ENCODE measurements at places on chromosomes 5 and 9. TPM values are rescaled to one million over a fixed set of nuclear protein-coding genes. Genes with fewer than 3 reads are reported as not detected.

CDX1 gene
- total RNA-seq: not detected

- DNase-seq: no peak
- H3K4me3 ChIP-seq: no peak overlapping the region
- H3K4me1 ChIP-seq: no peaks in the 10 kb centered on the region
- no peak overlapping the region for H3K27ac ChIP-seq
- H3K36me3 ChIP-seq: no peaks in the 10 kb centered on the region
These were observed 86.8 kb upstream of the MEGF10 start for GRCh38 chr5:127203818-127204217.

DNA sequence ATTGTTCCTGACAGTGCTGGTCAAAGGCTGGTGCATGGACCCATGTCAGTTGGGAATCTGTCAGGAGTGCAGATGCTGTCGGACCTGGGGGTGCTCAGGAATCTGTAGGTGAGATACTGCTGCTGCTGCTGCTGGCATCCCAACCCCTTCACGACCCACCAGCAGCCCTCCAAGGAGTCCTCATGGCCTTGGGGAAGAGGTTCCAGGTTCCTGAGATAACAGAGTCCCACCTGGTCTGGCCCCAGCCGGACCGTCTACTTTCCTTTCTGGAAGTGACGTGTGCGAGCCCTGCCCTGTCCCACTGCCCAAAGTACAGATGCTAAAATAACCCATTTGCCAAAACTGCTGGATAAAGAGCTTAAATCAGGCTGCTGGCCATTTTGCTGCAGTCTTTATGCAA lies 4.3 kb downstream of the NXNL2 start:
- H3K4me3 ChIP-seq: no peak overlapping the region
- no peak for DNase-seq
- H3K27me3 ChIP-seq: no peaks in the 10 kb centered on the region
- H3K4me1 ChIP-seq: peaks cover 9% of the 10 kb centered on the region
- H3K27ac ChIP-seq: no peak overlapping the region

DNA sequence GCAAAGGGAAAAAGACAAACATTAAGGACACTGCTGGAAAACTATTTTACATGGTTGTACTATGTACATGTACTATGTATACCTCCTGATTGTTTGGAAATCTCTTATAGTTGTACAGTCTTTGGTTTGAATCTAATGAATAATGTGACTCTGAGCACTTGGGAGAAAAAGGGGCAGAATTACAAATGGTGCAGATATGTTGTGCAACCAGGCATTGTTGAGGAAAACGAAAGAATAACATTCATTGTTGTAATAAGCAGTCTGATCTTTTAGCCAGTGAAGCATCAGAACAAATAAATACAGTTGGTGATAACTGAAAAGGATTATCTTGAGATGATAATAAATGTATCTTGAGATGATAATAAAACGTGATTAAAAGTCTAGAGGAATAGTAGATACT lies 87.2 kb downstream of the CSNK1G3 start:
- H3K4me1 ChIP-seq: no peaks in the 10 kb centered on the region
- H3K4me3 ChIP-seq: no peak overlapping the region
- no peaks in the 10 kb centered on the region for H3K27me3 ChIP-seq
- no peak for DNase-seq
- no peak overlapping the region for H3K27ac ChIP-seq

GRCh38 chr5:54638106-54638505 lies 120.5 kb downstream of the SNX18 start:
- H3K4me3 ChIP-seq: no peak overlapping the region
- no peak overlapping the region for H3K27ac ChIP-seq
- no peak for DNase-seq

DNA sequence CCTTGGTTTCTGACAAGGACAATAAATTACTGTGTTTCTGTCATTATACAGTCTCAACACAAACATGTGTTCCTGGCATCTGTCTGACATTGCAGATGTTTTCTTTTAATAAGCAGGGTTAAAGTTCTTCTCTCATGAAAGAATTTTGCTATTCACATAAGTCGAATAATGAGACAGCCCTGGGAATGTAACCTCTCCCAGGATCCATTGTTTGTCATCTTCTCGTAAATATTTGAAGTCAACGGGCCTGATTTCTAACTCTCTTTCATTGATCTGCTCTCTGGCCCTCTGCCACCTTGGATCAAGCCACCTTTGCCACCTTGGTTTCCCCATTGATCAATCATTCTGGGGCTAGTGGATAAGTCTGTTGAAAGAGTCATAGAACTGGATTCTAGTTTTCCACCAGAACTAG lies 12.9 kb upstream of the CAST start:
- H3K36me3 ChIP-seq: no peaks in the 10 kb centered on the region
- H3K4me3 ChIP-seq: no peak overlapping the region
- H3K27ac ChIP-seq: no peak overlapping the region
- DNase-seq: no peak

- DNase-seq: no peak
- no peak overlapping the region for H3K27ac ChIP-seq
- no peaks in the 10 kb centered on the region for H3K4me1 ChIP-seq
- no peaks in the 10 kb centered on the region for H3K36me3 ChIP-seq
- no peaks in the 10 kb centered on the region for H3K27me3 ChIP-seq
These were observed 205.7 kb downstream of the ADAMTS12 start for GRCh38 chr5:33685873-33686755.

DNA sequence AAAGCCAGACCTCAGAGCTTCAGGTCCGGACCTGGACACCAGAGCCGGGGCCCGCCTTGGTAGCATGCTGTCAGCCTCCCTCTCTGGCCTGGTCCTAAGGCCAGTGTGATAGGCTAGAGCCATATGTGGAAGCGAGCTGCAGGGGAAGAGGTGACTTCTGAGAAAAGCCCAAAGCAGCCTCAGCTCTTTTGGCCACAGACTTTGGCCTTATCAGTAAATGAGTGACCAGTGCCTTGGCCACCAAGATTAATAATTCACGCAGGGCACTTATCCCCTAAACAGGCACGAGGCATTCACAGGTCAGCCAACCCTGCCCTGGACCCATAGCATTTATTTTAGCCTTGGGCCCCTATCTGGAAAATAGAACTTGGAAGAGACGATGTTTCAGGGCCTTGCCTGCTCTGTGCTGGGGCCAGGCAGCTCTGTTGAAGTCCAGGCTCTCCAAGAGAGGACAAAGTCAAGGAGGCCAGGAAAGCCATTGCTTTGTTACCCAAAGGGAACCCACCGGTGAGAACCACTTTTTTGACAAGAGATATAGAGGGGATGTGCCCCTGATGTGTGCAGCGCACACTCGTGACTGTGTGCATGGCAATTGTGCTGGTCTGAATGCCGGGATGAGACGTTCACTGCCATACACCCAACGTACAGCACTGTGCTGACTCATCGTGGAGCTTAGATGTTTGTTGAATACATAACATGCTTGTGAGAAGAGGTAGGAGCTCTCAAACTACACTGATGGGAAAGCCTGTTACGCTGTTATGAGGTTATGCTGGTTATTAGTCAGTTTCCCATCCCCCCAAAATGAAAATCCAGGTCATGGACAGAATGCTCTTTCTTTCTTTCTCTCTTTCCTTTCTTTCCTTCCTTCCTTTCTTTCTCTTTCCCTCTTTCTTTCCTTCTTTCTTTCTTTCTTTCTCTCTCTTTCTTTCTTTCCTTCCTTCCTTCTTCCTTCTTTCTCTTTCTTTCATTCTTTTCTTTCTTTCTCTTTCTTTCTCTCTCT lies 5.0 kb upstream of the SLC34A1 start:
- no peak overlapping the region for H3K27ac ChIP-seq
- no peaks in the 10 kb centered on the region for H3K36me3 ChIP-seq
- H3K27me3 ChIP-seq: no peaks in the 10 kb centered on the region
- no peak for DNase-seq
- no peaks in the 10 kb centered on the region for H3K4me1 ChIP-seq
- no peak overlapping the region for H3K4me3 ChIP-seq
